ENCODE measurements at places on chromosomes 16 and 17. TPM values are rescaled to one million over a fixed set of nuclear protein-coding genes. Genes with fewer than 3 reads are reported as not detected.

KRT27 gene
- total RNA-seq, result not detected

SLC22A31 gene
- 1.7 TPM for total RNA-seq

OR1A1 gene
- total RNA-seq, result not detected

DNA sequence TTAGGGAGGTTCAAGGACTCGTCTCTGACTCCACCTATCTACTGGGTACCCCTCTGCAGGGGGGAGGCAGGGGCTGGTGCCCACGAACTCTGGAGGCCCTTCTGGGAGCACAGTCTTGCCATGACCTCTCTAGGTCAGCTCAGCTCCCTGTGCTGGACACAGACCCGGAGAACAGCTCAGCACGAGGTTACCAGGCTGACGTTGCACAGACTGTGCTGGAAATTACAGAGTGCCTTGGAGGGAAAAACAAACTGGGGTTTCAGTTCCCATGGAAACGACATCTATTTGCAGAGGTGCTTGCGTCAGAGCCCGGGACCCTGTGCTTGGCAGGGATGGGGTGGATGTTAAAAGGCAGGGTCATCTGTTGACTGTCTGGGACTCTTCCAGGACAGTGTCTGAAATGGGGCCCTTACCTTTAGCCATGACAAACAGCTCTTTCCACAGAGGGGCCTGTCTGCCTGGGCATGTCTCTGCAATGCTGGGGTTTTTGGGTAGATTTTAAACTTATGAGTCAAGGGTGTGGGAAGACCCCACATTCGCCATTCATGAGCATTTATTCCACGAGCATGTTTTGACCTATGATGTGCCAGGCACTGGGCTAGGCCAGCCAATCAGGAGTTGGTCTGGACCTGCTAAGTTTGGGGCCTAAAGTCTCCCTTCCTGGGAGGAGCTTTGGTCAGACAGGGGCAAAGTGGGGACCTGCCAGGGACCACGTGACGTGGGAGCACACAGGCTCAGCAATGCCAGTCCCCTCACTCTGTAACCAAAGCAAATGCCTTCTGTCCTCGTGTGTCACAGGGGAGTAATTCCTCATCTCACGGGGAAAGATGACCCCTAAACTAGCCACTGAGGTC lies 22.5 kb downstream of the CCR7 start:
- H3K4me3 ChIP-seq, result peak overlapping the region; percentile 2
- H3K27me3 ChIP-seq, result no peaks in the 10 kb centered on the region
- DNase-seq, result no peak
- H3K27ac ChIP-seq, result peak overlapping the region; percentile 92

GRCh38 chr17:81807839-81808238 lies 3.9 kb downstream of the GCGR start:
- no peak for DNase-seq
- no peak overlapping the region for H3K27ac ChIP-seq
- H3K4me3 ChIP-seq, result no peak overlapping the region
- H3K36me3 ChIP-seq, result no peaks in the 10 kb centered on the region
- H3K27me3 ChIP-seq, result peaks cover 66% of the 10 kb centered on the region
- peaks cover 4% of the 10 kb centered on the region for H3K4me1 ChIP-seq

- H3K4me1 ChIP-seq, result peaks cover 13% of the 10 kb centered on the region
- no peak overlapping the region for H3K4me3 ChIP-seq
- H3K27ac ChIP-seq, result no peak overlapping the region
- DNase-seq, result no peak
These were observed 16.0 kb upstream of the OR1F1 start for GRCh38 chr16:3171855-3172593.

DNA sequence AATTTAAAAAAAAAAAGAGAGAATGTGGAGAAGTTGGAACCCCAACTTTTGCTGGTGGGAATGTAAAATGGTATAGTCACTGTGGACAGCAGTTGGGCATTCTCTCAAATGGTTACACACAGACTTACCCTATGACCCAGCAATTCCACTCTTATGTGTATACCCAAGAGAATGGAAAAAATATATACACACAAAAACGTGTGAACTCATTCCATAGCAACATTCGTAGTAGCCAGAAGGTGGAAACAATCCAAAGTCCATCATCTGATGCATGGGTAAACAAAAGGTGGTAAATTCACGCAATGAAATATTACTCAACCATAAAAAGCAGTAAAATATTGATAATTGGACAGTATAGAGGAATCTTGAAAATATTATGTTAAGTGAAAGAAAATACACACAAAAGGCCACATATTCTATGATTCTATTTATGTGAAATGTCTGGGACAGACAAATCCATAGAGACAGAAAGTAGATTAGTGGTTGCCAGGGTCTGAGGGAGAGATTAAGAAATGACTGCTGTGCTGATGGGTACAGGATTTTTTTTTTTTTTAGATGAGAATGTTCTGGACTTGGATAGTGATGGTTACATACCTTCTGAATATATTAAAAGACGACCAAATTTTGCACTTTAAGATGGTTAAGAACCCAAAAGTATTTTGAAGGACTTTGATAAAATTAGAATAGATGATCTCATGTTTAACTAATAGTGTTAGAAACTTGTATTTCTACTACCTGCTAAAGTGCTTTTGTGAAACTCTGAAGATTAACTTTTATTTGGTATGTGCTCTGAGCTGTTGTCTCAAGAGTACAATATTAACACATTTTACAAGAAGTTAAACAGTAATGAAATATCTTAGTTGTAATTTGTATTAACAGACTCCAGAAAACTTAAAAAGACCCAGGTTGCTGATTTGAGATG lies 60.9 kb downstream of the MRTFB start:
- H3K4me3 ChIP-seq, result no peak overlapping the region
- peaks cover 11% of the 10 kb centered on the region for H3K36me3 ChIP-seq
- H3K4me1 ChIP-seq, result peaks cover 10% of the 10 kb centered on the region
- H3K27me3 ChIP-seq, result no peaks in the 10 kb centered on the region

DNA sequence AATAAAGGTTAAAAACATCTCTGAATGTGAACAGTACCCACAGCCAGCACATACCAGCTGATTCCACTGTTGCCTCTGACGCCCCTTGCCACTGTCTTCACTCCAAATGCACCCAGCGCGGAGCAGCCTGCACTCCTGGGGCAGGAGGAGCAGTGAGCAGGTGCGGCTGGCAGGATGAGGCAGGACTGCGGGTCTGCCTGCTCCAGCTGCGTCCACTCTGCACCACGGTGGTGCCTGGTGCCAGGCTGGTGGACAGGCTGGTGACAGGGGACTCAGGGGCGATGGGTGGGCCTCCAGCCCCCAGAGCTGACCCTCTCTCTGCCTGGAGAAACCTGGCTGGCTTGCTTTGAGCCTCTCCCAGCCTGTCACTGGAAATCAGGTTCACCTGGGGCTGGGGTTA lies 9.4 kb downstream of the RAB40B start:
- H3K27me3 ChIP-seq, result no peaks in the 10 kb centered on the region
- H3K4me1 ChIP-seq, result peaks cover 15% of the 10 kb centered on the region
- peaks cover 13% of the 10 kb centered on the region for H3K36me3 ChIP-seq
- H3K27ac ChIP-seq, result no peak overlapping the region

- peaks cover 37% of the 10 kb centered on the region for H3K4me1 ChIP-seq
- H3K27me3 ChIP-seq, result peaks cover 27% of the 10 kb centered on the region
- peak overlapping the region; percentile 67 for H3K4me3 ChIP-seq
- peak overlapping the region; percentile 88 for H3K27ac ChIP-seq
- peak; percentile 83 for DNase-seq
These were observed 4.0 kb downstream of the NOG start for GRCh38 chr17:56597495-56597990.

DNA sequence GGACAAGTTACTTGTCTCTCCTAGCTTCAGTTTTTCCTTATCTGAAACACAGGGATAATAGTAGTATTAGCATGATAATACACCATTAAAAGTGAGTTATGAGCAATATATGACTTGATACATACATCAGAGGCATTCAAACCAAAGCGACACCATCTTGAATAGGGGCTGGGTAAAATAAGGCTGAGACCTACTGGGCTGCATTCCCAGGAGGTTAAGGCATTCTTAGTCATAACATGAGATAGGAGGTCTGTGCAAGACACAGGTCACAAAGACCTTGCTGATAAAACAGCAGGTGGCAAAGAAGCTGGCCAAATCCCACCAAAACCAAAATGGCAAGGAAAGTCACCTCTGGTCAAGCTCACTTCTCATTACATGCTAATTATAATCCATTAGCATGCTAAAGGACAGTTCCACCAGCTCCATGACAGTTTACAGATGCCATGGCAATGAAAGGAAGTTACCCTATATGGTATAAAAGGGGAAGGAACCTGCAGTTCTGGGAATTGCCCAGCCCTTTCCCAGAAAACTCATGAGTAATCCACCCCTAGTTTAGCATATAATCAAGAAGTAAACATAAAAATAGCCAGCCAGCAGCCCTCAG lies 37.2 kb upstream of the HS3ST3A1 start:
- H3K36me3 ChIP-seq, result no peaks in the 10 kb centered on the region
- DNase-seq, result no peak
- peaks cover 8% of the 10 kb centered on the region for H3K4me1 ChIP-seq
- no peak overlapping the region for H3K4me3 ChIP-seq

GRCh38 chr17:45247429-45248131 lies 14.3 kb downstream of the SPATA32 start:
- peak; percentile 85 for DNase-seq
- peak overlapping the region; percentile 81 for H3K4me3 ChIP-seq
- peaks cover 2% of the 10 kb centered on the region for H3K36me3 ChIP-seq
- peaks cover 17% of the 10 kb centered on the region for H3K4me1 ChIP-seq

GRCh38 chr17:54426296-54426886 lies 474.3 kb upstream of the TOM1L1 start:
- H3K4me1 ChIP-seq, result peaks cover 2% of the 10 kb centered on the region
- H3K4me3 ChIP-seq, result no peak overlapping the region
- H3K36me3 ChIP-seq, result no peaks in the 10 kb centered on the region
- H3K27ac ChIP-seq, result no peak overlapping the region
- no peak for DNase-seq
- no peaks in the 10 kb centered on the region for H3K27me3 ChIP-seq

Data from mesothelial cell of epicardium (in vitro differentiated cells).